ENCODE measurements at places on chromosomes 4 and X.
A peak's percentile ranks its signal among the peaks of the same experiment; 100 is the strongest.

- no peak for DNase-seq
Observed at GRCh38 chr4:126838941-126839679, 793.6 kb upstream of the INTU start.

DNA sequence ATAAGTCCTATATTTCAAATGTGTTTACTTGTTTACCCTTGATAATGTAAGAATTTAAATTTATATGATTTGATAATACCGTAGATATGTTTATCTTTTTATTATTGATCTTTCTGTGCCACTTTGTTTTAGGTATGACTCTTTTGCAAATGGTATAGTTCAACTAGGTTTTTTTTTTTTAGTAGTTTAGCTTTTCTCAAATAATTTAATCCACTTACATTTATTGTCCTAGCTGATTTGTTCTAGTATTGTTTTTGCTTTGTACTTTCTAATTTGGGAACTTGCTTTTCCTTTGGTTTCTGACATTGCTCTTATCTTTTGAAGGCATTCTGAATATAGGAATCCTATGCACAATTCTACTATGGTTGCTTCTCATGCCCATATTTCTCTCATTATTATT, 98.9 kb upstream of the NAP1L5 start:
- DNase-seq: no peak

DNA sequence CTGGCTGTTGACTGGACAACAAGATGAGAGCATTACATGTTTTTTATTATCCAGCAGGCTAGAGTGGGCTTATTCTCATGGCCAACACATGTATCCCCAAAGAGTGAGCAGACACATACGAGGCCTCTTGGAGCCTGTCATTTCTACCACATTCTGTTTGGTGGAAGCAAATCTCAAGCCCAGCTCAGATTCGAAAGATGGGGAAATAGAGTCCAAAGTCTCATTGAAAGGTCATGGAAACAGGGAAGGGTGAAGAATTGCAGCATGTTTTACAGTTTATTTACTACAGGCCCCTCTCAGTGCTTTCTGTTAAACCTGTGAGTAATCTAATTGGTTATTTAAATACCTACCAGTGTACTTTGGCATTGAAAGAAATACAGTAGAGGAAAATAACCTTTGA, 108.6 kb downstream of the FRAS1 start:
- no peak for DNase-seq

DNA sequence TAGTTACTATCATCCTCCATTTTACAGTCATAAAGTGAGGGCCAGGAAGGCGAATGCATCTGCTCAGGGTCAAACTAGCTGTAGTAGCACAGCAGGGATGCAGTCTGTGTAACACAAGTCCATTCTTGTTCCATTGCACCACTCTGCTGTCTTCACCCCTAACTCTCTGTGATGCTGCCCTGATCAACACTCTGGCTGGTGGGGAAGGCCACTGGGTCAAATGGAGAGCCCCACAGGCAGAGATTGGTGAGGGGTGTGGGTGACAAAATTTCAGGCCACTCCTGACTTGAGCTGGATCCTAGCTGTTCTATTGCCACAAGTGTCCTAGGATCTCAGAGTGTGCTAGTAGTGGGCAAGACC, 136.5 kb downstream of the PJA1 start:
- DNase-seq: no peak

- DNase-seq: no peak
Observed at GRCh38 chr4:68712207-68712606, 41.8 kb upstream of the UGT2B15 start.

- no peak for DNase-seq
Observed at GRCh38 chrX:139762400-139763183, 54.6 kb upstream of the MCF2 start.

DNA sequence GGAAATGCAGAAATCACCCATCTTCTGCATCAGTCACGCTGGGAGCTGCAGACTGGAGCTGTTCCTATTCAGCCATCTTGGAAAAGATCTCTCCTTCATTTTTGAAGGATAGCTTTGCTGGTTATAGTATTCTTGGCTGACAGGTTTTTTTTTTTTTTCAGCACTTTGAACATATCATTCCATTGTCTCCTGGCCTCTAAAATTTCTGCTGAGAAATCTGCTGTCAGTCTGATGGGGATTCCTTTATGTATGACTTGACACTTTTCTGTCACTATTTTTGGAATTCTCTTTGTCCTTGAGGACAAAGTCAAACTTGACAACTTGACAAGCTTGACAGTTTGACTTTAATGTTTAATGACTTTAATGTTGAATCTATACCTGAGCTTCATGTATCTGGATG, 16.8 kb downstream of the HPGDS start:
- DNase-seq: no peak

GRCh38 chr4:138870737-138871554, 144.6 kb upstream of the NOCT start:
- DNase-seq: peak; percentile 60

DNA sequence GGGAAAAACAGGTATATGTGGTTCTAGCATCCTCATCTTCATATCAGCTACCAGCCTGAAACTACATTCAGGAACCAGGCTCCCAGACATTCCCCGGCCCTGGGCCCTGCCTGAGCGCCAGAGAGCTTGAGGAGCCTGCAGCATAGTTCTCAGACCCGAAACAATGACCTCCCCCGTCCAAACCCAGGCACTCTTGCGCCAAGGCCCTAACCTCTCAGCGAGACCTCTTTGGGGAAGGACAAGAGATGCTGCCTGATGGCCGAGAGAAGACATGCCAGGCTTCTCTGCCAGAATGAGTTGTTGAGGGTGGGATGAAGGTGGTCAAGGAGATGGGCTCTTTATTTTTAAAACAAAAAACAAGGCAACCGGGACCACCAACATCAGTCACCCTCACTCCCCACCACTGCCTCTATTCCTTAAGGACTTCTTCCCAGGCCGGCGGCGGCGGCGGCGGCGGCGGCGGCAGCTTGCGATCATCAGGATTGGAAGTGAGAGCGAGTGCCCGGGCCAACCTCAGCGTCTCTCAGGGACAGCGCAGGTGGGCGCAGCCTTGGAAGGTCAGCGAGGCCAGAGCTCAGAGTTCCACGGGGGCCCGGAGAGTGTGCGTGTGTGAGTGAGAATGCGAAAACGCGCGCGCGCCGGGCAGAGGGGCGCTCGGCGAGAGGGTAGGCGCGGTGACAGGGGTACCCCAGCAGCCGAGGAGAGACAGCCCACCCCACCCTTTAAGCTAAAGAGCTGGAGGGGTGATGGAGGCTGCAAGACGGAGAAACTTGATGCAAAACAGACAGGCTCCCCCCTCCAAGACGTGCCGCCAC, 601 bp downstream of the INPP4B start:
- peak; percentile 34 for DNase-seq

- DNase-seq: no peak
Observed at GRCh38 chrX:111340054-111340453, 69.8 kb upstream of the CAPN6 start.

GRCh38 chr4:173051716-173052115, 116.9 kb upstream of the GALNT7 start:
- DNase-seq: no peak

- DNase-seq: no peak
Observed at GRCh38 chr4:114052227-114052626, 72.8 kb upstream of the ARSJ start.

DNA sequence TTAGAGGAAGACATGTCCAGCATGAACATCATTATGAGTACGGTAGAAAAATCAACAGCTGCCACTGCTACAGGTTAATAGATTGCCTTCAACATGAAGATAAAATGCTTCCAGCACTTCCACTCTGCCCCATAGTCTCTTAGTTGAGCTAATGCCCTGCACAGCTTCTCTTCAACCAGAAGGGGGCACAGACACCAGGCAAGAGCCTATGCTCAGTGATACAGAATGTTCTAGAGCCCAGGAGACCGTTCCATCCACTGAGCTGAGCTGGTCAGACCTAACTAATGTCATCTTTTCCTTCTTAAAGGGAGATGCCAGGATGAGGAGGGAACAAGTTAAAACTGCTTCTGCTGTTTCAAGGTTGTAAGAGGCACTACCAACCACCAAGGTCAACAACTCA, 42.2 kb downstream of the SMIM10L2A start:
- DNase-seq: no peak

- no peak for DNase-seq
Observed at GRCh38 chr4:20337261-20337664, 85.6 kb downstream of the SLIT2 start.

DNA sequence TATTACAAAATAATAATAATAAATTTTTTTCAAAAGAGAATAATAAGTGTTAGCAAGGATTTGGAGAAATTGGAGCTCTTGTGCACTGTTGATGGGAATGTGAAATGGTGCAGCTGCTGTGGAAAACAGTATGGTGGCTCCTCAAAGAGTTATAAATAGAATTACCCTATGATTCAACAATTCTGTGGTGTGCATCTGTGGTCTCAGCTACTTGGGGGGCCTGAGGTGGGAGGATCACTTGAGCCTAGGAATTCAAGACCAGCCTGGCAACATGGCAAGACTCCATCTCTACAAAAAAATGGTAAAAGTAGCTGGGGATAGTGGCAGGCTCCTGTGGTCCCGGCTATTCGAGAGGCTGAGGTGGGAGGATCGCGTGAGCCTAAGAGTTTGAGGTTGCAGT, 19.6 kb downstream of the MND1 start:
- no peak for DNase-seq

GRCh38 chr4:9894644-9895332, 113.4 kb downstream of the DRD5 start:
- no peak for DNase-seq

DNA sequence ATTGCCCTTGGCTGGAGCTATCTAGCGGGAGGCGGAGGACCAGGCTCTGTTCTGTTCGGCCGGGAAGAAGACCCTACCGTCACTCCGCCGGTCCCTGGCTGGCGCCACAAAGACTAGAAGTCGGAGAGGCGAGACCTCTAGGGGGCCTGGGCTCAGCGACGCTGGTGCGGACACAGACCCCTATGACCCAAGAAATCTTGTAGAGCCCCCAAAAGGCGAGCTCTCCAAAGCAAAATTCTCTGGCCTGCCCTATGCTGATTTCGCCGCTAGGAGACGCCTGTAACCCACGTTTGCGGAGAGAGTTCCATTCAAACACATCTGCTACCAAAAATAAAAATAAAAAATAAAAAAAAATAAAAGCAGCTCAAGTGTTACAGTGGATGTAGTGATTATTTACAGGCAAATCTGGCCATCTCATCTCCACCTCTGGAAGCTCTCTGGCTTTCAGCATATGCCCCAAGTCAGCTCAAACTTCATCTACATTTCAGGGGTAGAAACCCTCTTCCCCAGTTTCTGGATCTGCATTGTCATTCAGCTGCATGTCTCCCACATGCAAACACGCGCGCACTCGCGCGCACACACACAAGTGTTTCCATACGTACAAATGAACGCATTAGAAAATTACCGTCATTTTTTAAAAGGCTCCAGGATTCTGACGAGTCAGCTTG, 2.4 kb upstream of the PCDH10 start:
- DNase-seq: peak; percentile 23

DNA sequence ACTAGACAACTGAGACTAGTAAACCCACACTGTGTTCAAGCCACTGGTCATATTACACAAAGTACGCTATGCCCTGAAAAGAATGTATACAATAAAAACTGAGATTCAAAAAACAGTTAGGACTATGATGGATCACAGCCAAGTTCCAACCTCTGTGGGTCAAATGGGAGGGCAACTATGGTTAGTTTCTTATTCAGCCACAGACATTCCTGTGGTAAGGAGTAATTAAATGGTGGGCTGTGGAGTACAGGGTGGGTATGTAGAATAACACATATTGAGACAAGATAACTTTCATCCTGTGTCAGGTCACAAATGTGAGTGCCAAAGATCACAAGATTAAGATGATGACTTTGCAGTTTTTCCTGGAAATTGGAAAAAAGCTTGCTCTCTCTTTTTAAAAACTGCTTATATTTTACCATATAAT, 167.2 kb downstream of the NPNT start:
- no peak for DNase-seq

DNA sequence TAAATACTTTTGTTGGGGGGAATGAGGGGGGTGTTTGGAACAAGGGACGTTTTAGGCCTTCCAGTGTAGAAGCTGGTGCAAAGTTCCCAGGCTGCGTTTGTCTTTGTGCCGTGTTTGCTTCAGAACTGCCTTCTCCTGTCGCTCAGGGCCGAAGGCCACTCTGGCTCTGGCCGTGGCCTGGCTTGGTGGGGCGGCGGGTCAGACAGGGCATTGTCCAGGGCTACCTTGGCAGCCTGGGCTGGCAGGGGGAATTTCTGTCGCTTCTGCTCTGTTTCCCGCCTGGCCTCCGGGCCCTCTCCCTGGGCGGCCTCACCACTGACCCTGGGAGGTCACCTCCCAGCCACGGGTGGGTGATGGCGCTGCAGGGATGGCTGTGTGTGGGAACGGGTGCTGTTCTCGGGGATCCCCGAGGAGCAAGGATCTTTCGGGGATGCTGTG, 140.0 kb downstream of the COL4A6 start:
- DNase-seq: no peak

- DNase-seq: peak; percentile 55
Observed at GRCh38 chr4:122827879-122828601, 1.4 kb downstream of the FGF2 start.

GRCh38 chrX:137424679-137425078, 141.2 kb upstream of the ZIC3 start:
- no peak for DNase-seq

DNA sequence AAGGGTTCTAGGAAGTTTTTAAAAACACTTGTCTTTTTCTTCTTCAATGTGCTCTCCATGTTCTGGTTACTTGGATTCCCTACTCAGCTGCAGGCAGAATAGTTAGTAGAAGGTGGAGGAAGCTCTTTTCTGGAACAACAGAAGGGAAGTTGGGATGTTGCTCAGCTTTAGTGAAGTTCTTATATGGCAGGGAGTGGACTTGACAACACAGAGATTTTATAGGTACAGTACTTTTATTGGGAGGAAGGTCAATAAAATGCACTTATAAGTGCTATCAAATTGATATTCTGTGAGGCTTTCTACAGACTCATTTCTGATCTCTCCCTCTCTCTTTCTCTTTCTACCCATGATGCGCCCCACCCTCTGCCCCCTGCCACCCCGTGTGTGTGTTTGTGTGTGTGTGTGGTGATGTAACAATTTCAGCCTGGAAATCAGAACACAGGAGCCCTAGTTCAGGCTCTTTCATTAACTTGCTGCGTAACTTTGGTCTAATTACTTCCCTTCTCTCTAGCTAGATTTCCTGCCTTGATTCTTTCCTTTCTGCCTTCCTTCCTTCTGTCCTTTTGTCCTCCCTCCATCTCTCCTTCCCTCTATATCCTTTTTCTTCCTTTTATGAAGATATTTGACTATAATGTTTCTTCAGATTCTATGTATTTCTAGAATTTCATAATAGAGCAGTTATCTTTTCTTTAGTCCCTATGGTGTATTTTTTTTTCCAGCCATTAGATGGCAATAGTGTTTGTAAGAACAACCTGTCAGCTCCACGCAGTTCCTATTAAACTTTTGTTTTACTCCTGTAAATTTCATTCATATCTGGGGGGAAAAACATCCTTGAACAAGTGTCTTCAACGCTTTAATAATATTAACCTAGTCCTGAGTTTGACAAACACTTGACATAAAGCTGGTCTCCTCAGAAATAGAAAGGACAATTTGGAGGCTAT, 37.1 kb downstream of the HEPH start:
- DNase-seq: no peak

GRCh38 chrX:97479106-97479890, 595.6 kb downstream of the RPA4 start:
- DNase-seq: no peak

Data from stimulated activated CD4-positive, alpha-beta T cell treated with anti-CD3 and anti-CD28 coated beads, Interleukin-15, amount 100 ng/mL, for 24 hours (primary cell).